ENCODE measurements at places on chromosomes 11 and 22.

DNA sequence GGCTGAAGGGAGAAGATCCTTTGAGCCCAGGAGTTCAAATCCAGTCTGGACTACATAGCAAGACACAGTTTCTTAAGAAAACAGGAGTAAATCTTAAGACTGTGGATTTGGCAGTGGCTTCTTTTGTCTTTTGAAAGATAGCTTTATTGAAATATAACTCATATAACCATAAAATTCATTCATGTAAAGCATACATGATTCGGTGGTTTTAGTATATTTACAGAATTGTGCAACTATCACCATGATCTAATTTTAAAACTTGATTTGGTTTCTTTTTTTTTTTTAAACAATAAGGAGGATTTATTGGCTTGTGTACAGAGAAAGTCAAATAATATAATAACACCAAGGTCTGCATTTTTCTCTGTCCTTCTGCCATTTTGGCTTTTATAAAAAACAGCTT, 23.1 kb upstream of the PSMA1 start:
- DNase-seq: no peak

DNA sequence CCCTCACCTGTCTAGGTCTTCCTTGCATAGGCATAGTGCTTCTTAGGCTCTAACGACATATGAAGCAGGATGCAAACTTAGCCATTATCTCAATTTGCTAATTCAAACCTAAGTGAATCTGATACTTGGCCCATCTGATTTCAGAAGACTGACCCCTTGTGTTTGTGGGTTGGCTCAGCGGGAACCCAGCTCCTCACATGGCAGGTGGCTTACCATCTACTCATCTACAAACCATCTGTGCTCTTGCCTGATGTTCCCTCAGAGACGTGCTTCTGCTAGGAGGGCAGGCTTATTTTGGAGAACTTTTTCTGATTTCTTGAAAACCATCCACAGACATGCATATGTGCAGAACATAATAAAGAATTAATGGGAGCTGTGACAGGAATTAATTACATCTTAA, 15.2 kb downstream of the ELMOD1 start:
- DNase-seq: no peak

DNA sequence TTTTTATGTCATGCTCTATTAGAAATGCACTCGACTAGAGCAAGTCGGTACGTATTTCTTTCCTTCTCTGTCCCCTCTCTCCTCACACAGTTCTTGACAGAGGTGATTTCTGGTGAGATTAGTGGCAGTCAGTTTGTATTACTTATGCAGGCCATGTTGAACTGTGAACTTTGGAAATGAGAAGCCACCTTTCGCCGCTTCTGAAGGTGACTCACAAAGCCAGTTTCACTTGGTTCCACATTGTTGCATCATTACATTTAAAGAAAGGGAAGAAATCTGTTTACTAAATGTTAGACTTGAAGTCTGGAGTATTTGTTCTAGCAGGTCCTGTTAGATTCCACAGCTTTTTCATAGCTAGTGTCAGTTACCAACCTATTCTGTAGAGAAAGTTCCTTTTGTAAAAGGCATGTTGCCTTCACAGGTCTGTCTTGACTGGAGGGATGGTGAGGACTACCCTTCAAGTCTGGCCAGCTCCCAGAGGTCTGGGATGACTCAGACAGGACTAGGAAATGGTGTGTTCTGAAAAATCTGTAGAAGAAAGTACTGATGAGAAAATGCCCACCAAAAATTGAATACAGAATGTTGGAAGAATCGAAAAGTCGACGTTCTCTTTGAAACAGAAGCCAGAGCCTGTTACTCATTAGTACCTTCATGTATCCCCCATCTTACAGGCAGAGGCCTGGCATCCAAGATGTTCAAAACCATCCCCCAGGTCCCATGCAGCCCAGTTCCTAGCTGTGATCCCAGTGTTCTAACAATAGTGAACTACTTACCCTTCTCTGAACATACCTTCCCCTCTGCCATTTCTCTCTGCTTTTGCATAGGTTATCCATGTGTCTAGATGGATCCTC, 181.4 kb downstream of the DBX1 start:
- no peak for DNase-seq

DNA sequence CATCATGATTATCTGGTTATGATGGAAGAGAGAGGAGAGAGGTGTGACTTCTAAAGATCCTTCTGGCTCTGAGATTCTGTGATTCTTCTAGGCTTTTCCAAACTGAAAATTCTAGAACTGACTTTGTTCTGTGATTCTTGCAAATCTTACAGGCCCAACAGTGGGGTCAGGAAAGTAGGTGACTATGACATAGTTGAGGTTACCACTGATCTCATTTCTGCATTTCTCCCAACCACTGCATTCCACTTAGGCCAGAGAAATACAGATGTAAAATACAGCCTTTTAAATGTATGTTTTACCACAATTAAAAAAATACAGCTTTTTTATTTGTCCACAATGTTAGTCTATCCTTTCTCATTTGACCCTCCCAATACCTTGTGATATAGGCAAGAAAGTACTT, 83.7 kb downstream of the STIM1 start:
- DNase-seq: no peak

DNA sequence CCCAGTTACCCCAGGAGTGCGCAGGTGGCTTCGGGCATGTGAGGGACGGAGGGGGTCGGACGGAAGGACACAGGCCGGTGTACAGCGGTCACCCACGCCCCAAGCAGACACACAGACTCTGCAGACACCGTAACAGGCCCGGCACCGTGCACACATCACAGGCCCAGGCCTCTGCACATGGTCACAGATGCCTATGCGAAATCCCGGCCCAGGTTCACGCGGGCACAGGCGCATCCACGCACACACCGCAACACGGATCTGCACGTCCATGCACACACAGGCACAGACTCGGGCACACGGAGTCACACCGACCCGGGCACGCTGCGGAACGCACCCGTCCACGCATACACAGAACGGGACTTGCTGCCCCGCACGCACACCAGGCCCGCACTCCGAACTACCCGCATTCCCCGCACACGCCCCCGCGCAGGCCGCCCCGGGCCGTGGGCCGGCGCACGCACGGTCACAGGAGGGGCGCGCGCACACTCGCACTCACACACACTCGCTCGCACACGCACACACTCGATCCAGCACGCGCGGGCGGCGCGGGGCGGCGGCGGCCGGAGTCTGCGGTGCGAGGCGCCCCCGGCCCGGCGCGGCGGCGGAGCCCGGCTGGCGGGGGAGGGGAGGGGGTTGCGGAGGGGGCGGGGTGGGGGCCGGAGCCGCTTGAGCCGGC, at the start of gene MGAT3:
MGAT3 (plus strand) TSS at position 491 of the 676 bp plus-strand sequence. CDS start 30,336 bp downstream, outside the sequence.
- DNase-seq: no peak

- no peak for DNase-seq
These were observed 74.3 kb downstream of the DHCR7 start for GRCh38 chr11:71373791-71374454.

DNA sequence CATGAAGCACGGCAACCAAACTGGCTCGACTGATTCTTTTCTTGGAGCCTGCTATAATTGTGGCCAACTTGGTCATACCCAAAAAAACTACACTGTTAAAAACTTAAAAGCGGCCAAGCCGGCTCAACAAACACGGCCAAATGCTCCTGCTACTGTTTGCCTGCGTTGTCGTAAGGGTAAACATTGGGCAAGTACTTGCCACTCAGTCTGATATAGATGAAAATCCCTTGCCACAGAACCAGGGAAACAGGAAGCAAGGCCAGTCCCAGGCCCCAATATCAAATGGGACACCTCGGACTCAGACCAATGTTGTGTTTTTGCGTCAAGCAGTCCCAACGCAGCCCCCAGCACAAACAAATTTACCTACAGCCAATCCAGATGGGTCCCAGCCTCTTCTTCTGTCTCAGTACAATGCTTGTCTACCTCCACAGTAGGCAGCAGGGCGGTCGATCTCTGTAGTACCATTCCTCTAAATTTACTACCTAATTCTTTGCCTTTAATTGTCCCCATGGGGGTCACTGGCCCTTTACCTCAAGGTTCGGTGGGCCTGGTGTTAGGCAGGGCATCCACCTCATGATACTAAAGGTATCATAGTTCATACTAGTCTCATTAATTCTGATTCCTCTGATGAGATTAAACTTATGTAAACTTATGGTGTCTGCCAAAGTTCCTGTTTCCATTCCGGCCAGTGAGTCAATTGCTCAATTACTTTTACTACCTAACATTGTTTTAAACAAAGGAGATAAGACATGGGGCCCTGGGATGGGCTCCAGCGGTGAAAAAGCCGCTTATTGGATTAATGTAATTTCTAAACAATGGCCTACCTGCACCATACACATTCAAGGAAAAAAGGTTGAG, 3.7 kb upstream of the COMT start:
- no peak for DNase-seq

DNA sequence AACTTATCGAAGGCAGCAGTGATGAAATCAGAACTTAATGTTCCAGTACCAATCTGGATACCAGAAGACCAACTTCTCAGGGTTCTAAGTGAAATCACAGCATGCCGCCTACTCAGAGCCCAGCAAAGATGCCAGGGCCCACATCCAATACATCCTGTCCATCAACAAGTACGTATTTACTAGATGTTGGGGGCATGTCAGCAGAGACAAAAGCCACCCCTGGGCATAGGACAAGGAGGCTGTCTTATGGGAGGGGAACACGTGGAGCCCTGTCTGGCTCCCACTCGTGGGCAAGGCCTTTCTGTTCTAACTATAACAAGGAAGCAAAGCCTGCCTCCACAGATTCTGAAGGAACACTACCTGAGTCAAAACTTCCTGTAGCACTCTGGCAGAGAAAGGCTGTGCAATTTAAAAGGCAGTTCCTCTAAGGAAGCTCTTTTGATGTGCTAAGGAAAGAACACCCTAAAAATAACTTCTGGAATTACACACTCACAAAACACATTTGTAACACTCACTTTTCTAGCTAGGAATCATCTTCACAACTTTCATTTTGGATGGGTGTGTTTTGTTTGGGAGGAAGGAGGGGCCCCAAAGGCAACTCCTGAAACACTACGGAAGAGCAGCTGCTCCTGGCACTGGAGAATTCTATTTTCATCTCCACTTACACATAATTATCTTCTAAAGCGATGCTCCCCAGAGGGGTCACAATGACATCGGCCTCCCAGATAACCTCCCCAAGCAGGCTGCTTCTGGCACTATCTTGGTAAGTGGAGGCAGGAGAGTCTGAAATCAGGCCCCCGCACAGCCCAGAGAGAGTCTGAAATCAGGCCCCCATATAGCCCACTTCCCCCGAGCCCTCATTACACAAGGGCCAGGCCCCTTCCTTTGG, 14.2 kb downstream of the SMCO4 start:
- no peak for DNase-seq

DNA sequence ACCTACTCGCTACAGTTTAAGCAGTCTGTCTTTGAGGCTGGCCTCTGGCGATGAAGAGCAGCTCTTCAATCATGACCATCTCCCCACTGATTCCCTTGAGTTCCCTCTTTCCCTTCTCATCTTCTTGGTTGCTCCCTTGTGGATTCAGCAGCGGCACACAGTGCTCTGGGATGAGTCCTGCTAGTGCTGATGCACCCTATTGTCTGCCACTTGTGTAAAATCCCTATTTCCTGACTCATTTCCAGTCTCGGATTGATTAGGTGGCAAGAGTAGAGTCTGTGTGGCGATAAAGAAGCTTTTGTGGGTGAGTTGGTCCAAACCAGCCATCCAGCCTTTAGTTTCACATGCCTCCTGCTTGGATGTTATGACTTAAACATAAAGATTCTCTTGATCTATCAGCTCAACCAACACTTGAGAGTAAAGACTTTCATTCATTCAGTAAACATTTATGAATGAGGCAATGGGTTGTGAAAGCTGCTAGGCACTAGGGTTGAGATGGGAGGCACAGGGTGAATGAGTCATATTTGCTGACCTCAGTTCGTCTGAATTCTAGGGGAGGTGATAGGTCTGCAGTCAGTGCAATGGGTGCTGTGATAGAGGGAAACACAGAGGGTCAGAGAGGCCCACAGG, 219.4 kb upstream of the RAG2 start:
- no peak for DNase-seq

DNA sequence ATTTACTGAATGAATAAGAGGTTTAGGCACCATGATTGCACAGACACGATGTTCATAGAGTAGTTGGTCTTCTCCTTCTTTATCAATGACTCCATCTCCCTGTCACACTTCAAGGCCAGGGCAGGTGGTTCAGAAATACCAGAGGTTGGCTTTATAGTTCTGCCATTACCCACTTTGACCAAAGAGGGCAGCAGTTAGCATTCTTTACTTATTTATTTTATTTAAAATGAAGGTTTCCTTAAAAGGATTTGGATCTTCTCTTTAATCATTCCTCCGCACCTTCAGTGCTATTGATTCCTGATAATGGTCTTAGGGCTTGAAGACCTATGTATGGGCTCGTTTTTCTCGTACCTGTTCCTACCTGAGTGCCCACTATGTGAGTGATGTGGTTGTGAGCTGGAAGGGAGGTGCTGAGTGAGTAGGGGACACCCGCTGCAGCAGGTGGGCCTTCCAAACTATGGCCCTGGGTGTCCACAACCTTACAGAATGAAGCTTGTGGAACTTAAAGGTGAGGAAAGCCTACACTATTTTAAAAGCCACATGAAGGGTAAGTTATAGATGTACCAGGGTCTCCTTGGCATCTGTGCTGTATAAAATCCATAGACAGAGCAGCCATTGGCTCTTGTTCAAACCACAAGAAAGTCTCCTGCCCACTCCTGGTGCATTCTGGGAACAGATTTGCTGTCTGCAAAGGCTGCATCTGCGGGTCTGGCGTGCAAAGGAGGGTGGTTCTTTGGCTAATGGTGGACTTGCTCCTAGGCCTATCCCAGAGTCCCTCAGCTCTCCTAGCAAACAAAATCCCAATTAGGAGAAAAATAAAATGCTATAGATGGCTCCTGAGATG, 35.0 kb downstream of the TIMP3 start:
- DNase-seq: no peak

- DNase-seq: no peak
These were observed 1.3 kb downstream of the WEE1 start for GRCh38 chr11:9574622-9575259.

- no peak for DNase-seq
These were observed 23.0 kb downstream of the SCN4B start for GRCh38 chr11:118129471-118130172.

DNA sequence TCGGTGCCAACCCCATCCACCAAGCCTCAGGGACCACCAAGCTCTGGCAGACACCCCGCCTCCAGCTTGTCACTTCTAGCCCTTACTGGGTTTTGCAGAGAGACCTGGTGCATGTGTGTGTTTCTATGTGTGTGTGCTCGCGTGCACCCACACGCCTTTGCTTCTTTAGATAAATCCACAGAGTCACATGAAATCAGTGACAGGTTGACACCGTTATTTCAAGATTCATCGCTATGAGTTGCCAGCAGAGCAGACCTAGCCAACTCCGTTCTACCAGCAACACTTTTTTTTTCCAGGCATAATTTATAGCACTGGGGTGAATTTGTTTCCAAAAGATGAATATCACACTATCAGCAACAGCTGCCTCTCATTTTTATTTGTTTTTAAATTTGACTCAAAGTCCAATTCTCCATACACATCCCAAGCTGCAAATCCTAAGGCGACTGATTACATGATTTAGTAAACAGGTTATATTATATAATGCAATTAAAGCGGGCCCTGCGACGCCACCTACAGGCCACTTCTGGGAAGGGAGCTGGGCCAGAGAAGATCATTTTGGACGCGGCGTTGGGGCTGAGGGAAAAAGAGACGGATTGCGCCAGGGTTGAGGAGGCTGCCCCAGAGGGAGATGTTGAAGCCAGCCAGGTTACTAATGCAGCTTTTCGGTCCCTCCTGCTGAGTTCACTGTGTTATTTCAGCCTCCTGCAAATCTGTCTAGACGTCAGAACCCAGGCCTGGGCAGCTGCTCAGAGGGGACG, 150.5 kb downstream of the FEZ1 start:
- no peak for DNase-seq
